ENCODE measurements at places on chromosomes 4 and X.

DNA sequence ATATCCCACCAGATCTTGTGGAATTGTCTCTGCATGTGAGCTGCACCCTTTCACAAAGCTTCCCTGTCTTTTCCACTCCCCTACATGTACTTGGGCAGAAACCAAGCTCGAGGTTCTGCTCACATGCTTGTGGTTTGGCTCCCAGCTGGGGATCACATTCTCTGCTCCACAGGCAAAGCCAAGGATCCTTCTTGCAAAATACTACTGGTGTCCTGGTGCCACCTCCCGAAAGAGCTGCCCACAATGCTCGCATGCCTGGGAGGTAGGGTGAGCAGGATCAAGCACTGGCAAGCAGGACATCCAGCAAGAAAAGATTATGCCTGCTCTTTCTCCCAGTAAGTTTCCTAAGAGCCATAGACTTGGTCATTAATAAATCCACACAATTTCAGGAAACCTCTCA is 45.1 kb upstream of the PPARGC1A start:
- no peak for DNase-seq

DNA sequence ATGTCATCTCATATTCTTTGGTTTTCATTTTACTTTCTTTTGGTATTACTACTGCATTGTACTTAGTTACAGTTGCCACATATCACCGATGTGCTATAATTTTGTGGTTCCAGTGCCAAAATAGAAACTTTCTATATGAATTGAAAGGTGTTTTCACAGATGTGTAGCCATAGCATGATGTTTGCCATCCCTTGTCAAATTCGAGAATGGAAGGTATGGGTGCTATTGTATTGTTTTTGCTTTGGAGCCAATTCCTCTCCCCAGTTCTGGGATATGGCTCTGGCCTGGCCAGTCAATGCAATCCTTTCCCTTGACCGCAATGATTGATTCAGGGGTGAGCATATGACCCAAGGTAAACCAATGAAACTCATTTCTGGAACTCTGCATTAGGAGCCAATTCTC is 86.2 kb upstream of the RPS6KA3 start:
- DNase-seq, result no peak

DNA sequence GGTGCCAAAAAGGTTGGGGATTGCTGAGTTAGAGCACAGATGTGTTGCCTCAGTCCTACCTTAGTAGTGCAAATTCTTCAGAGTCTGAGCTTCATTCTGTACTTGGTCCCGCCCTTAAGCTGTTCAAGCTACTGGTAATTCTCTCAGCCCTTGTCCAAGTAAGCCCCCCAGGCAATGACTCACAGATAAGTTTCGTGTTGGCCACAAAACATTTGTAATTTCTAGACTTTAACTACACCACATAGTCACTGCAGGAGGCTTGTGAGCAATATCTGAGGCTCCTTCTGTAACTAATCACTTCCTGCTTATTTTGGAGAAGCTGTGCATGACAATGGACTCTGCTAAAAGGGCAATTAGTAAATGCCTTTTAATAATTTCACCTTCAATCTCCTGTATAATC is 1420.5 kb downstream of the PCDH7 start:
- DNase-seq, result no peak

DNA sequence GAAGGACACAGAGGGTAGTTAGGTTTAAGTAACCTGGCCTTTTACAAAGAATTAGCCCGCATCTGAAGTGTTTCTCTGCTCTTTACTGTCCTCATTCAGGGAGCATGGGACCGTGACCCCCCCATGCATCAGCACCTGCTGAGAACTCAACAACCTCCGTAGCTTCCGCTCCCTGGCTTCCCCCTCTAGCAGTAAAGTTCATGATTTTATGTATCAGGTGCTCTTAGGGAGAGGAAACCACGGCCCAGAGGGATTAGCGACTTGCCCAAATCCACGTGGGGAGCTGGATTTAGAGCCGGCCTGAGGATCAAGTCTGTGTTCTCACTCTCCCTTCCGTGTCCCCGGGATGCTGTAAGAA is 284.6 kb upstream of the GATB start:
- no peak for DNase-seq

DNA sequence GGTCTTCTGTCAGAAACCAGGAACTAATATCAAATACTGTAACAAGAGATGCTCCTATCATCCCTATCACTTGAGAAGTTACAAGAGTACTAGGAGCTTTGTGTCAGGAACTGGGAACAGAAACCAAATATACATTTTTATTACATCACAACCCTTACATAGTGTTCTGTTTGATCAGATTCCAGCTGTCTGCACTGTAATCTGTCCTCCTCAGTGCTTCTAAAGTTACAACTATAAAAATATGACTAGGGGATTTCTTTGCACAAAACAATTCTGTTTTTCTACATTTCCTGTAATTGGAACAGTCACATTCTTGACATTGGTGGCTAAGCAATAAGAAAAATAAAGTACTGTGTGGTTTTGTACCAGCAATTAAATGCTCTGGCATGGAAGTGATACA is 686.0 kb downstream of the PDHA2 start:
- DNase-seq, result no peak

GRCh38 chr4:66604192-66604591 is 933.9 kb upstream of the EPHA5 start:
- DNase-seq, result no peak

DNA sequence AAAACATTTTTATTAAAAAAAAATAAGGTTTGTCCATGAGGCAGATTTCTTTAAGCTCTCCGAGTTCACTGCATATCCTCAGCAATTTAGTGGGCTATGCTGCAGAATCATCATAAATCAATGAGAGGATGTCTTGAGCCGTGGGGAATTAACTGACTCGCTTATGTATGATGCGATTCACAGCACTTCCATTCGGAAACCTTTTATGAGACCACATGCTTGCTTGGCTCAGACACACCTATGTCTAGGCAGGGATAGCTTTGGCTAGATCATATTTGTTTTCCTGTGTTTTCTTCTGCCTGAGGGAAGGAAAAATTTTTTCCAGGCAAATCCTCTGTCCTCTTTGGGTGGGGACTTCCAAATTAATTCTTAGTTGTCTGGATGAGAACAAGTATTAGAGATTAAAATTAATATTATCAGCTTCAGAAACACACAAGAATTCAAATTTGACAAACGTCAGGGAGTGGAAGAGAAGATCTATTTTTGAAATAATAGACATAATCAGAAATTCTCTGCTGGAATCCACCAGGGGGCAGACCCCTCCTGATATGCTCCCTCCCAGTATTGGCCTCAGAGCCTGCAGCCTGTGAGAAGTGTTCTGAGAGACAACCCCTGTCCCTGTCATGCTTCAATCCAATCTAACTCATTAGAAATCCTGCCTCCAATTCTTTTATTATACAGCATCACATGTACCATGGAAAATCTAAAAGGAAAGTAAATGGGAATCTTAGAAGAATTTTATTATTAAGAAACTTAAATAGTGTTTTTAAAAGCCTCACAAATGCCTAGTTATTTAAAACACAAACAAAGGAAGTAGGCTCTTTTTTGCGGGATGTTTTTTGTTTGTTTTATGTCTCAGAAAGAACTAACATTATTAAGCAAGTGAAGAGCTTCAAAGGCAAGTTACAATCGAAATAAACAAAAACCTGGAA is 345.1 kb upstream of the TACR3 start:
- DNase-seq, result no peak

DNA sequence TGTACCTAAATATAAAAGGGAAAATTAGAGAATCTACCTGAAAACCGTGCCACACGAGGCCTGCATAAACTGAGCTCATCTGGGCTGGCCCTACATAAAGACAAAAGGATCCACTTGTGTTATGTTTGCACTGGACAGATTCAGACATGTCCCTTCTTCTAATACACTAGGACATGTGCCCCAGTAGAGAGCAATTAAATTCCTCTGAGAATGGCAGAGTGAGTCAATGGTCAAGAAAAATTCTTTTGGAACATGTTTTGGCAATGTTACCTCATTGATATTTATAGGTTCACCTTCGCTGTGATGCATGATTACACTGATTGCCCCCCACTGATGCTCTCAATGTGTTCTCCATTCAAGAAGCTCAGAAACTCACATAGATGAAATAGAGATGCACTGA is 95.2 kb downstream of the MANBA start:
- no peak for DNase-seq

- no peak for DNase-seq
These were observed 749.6 kb downstream of the RAB28 start for GRCh38 chr4:12734586-12734985.

DNA sequence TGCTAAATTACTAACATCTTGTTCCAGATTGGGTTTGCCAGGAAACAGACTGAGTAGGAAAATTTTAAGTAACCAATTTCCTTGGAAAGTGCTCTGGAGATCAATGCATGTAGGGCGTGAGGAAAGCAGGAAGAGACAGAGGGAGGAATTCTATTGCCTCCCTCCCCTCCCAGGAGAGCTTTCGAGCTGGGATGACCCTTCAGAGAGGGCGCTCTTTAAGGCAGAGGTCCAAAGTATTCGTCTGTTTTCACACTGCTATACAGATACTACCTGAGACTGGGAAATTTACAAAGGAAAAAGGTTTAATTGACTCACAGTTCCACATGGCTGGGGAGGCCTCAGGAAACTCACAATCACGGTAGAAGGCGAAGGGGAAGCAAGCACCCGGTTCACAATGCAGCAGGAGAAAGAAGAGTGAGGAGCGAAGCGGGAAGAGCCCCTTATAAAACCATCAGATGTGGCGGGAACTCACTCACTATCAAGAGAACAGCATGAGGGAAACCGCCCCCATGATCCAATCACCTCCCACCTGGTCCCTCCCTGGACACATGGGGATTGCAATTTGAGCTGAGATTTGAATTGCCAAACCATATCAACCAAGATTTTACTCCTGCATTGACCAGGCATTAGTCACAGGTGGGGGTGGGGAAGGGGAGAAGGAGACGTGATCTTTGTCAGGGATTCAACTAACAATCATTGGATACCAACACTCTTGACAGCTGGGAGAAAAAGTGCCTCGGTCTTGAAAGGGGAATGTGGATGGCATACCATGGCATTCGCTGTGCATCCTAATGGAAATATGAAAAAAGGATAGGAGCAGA is 63.8 kb downstream of the SLITRK2 start:
- DNase-seq, result no peak

GRCh38 chrX:119729408-119730201 is 28.8 kb upstream of the SOWAHD start:
- DNase-seq, result no peak

DNA sequence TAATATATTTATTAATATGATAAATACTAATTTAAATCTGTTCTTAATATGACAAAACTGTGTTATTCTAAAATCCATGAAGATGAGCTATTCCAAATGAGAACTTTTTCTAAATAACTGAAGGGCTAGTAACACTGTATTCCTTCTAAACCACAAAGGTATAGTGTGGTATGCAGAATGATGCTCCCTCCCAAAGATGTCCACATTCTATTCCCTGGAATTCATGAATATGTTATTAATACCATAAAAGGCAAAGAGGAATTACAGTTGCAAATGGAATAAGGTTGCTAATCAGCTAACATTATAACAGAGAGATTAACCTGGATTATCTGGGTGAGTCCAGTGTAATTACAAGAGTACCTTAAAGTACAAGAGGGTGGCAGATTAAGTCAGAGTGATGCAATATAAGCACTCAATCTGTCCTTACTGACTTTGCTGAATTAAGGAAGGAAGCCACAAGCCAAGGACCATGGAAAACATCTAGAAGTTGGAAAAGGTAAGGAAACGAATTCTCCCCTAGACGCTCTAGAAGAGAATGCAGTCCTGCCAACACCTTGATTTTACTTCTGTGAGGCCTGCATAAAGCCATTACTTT is 20.7 kb upstream of the MAB21L2 start:
- DNase-seq, result no peak

- no peak for DNase-seq
These were observed 38.1 kb upstream of the RASGEF1B start for GRCh38 chr4:81509822-81510221.

DNA sequence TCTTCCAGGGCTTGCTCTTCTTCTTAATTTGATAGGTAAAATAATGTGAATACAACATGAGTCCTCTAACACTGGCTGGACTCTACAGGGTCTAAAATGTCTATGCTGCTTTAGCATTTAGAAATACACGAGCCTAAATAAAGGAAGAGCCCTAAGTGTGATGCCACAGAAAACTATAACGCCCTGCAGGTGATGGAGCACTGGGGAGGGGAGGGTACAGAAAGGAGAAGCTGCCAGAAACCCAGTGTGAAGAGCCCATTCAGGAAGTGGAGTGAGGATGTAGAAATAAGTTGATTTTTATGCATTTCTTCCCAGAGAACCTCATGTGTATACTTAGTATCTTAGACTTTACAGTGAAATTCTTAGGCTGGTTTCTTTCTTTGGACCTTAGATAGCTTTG is 83.4 kb downstream of the TNIP2 start:
- no peak for DNase-seq

GRCh38 chr4:108203377-108203776 is 34.6 kb upstream of the LEF1 start:
- DNase-seq, result no peak

GRCh38 chrX:26871967-26872366 is 591.2 kb downstream of the PPP4R3C start:
- no peak for DNase-seq

DNA sequence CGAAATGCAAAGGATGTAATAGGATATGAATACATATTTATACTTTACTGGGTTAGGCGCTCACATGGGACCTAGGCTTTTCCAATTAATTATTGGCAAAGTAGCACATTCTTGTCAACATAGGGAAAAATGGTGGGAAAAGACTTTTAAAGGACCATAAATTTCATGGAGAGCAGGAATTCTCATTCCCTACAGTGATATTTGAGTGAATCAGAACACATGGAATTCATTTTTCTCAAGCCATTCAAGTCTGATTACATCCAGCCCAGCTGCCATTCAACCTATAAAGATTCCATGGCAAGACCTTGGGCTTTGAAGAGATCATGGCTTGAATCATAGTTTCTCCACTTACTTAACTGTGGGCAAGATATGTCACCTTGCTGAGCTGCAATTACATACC is 150.4 kb downstream of the SOWAHB start:
- DNase-seq, result no peak

DNA sequence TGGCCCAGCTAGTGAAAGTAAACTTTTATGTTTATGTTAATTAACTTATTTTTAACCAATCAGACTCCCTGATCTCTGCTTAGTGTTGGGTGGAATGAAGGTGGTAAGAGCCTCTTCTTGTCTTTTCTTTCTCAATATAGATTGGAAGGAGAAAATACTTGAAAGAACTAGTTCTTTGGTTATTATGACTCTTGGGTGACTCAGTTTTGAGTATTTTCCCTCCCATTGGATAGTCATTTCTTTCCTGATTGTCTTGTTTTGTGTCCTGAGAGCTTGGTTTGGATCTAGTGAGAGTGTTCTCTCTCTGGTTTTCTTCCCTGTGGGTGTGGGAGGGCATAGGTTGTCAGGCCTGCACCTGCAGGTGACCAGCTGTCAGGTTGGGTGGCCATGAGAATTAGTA is 172.0 kb upstream of the GLRA2 start:
- DNase-seq, result no peak

GRCh38 chr4:124188595-124188994 is 523.9 kb downstream of the ANKRD50 start:
- DNase-seq, result no peak

DNA sequence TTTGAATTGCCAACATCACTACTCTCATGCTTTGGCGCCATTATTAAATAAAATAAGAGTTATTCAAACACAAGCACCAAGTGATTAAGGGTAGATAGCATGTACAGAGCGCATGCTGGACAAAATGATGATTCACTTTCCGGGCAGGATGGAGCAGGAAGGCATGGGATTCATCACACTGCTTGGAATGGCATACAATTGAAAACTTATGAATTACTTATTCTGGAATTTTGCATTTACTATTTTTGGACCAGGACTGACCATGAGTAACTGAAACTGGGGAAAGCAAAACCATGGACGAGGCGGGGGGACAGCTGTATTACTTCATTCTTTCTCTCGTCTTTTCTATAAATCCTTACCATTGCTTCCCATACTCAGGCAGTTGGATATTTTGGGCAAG is 28.5 kb upstream of the FGF5 start:
- DNase-seq, result no peak

GRCh38 chr4:189255636-189256035 is 685.0 kb upstream of the FRG1 start:
- no peak for DNase-seq

Measured in 8988T (cell line).